ENCODE measurements at places on chromosomes 11 and 22. TPM values are rescaled to one million over a fixed set of nuclear protein-coding genes. Genes with fewer than 3 reads are reported as not detected.

- DNase-seq = no peak
Observed at GRCh38 chr11:128692753-128693415, 988 bp upstream of the FLI1 start.

GRCh38 chr11:119729951-119730613 is 1.1 kb upstream of the NECTIN1 start:
- DNase-seq = no peak

DNA sequence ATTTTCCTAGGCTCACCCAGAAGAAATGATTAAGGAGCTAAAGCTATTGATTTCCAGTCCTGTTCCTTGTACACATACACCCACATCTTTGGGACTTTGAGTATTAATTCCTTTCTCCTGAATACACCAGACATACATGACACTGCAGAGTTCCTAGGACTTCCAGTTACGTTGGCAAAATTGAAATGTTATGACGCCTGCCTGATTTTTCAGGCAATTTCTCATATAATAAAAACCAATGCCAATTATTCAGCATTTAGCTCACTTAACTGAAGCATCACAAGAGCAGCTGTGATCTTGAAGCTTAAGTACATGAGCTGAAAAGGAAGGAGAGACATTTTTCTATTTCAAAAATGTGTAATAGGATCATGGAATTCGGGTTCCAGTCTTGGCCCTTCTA is 4.5 kb downstream of the CLMP start:
- DNase-seq = no peak

- DNase-seq = no peak
Observed at GRCh38 chr11:16173798-16174197, 182.5 kb downstream of the SOX6 start.

The PPFIBP2 gene
- 66.5 TPM for polyA plus RNA-seq
